NCI-H524 (cell line): ENCODE measurements at places on chromosomes 2 and 18.

GRCh38 chr18:65762556-65762955 lies 11.7 kb downstream of the CDH7 start:
- DNase-seq: no peak

DNA sequence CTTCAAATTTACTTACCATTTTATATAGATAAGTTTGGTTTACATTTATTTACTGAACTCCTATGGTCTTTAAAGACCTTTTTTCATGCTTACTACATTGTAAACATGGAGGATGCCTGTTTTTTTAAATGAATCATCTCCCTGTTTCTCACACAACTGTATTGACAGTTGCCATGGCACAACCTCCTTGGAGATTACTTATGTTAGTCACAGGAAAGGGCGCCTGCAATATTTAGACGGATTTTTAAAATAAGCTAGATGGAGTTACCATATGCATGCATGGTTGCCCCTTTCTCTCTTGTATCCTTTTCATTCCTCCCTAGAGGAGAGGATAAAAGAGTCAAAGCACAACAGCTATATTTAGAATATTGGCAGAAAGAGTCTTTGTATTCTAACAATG lies 34.8 kb upstream of the CCDC102B start:
- no peak for DNase-seq

DNA sequence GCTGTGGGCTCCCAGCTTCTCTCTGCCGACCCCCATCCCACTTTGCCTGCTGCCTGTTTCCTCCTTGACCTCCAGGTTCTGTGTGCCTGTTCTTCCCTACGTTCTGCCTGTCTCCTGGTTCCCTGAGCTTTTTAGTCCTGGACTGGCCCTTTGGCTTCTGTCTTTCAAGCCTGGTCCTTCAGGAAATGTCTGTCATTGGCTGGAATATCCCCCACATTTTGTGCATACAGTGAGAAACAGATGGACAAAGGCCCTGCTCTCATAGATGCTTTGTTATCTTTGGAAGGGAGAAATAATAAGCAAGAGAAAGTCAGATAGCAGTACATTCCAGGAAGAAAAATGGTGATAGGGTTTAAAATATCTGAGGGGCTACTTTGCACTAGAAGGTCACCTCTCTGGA lies 5.7 kb downstream of the MGAT5 start:
- no peak for DNase-seq

DNA sequence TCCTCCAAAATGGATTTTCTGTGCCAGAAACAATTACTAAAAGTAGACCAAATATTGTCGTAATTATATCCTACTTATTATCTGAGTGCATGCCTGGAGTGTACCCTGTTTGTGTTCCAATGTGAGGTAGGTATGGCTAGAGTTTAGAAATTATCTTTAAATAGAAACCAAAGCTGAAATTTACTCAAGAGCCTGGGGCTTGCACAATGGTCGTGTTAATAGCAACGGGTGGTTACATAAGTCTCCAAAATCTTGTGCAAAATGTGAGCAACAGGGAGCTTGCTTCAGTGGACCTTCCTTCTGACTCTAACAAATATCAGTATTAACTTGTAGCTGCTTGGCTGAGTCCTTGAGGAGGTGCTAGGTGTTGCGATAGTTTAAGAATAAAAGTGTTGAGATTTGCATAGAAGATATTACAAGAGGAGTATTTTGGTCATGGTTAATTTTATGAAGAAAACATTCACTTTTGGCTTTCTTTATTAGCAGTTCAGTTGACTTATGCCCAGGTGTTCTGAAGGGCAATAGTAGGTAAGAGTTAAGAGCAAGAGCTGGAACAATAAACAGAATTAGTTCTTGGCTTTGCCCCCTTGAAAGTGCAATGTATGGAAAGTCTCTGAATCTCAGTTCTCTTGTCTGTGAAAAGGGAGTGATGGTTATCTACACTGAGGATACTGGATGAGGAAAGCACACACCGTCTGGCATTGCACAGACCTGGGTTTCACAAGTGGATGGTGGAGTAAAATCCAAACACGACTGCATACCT lies 4.6 kb downstream of the CXCR4 start:
- DNase-seq: no peak

- DNase-seq: no peak
These were observed 632.7 kb upstream of the ID2 start for GRCh38 chr2:8049176-8049575.

DNA sequence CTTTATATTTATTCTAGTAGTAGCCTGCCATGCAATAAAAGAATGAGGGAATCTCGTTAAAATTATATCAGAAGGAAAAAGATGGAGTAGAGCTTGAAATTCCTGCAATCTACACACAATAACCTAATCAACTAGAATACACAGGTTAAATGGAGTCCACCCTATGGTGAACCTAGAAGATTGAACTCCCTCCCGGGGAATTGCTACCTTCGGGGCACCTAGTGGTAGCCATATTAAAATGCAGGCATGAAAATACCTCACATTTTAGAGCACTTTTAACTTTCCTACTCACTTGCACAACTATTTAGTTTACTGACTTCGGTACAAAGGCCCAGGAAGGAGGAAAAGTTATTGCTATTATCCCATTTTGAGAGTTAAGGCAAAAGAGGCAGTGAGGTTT lies 174.5 kb downstream of the SS18 start:
- no peak for DNase-seq

- no peak for DNase-seq
These were observed 31.0 kb downstream of the COL4A4 start for GRCh38 chr2:227132986-227133385.

- DNase-seq: no peak
These were observed 411.0 kb downstream of the LRATD1 start for GRCh38 chr2:15043336-15044058.
